Sciatic nerve (tissue), 2 donors: ENCODE measurements at places on chromosomes 16 and 17. TPM values are rescaled to one million over a fixed set of nuclear protein-coding genes. Genes with fewer than 3 reads are reported as not detected.

GRCh38 chr17:80005360-80006338 lies 30.0 kb downstream of the TBC1D16 start:
- peak; percentile 79 for DNase-seq

DNA sequence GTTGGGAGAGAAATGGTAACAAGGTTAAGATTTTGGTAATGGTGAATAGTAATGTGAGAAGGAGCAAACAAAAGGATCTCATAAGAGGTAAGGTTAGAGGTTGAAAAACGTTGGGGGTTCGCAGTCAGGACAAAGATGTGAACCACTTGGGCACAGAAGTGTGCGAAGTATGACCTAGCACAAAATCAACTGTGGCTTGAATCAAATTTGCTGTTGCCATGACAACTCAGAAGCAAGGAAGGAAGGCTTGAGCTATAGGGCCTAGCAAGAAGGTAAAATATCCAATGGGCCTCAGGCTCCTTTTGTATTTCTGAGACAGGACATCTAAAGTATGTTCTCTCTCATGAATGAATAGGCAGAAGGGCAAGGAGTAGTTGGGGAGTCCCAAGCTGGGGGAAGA lies 24.5 kb upstream of the TEKT1 start:
- no peak for DNase-seq

- no peak for DNase-seq
Measured at GRCh38 chr16:23039118-23039517, 110.1 kb downstream of the USP31 start.

GRCh38 chr17:17221329-17221728 lies 15.2 kb upstream of the PLD6 start:
- DNase-seq: no peak

GRCh38 chr17:42458497-42459255 lies at the start of gene ATP6V0A1:
ATP6V0A1 (plus strand) TSS chr17:42458878; CDS start chr17:42460895, 2,017 bp downstream.
- DNase-seq: peak; percentile 98

DNA sequence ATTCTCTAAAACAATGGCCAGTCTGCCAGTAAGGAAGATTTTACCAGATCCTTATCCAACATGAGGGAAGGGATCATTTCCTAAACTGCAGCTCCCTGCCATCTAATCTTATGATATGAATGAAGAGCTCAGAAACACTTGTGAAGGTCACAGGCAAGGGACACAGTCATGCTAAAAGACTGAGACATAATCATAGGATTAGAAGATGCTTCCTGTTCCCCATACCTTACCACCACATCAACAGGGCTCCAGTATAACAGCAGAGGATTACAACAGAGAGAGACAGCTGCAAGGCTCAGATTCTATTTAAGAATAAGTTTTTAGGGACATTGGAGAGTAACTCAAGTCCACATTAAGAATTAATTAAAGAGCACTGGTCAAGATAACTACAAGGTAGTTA lies 93.3 kb downstream of the BRIP1 start:
- no peak for DNase-seq

GRCh38 chr16:51853586-51853985 lies 693.4 kb downstream of the TOX3 start:
- no peak for DNase-seq

DNA sequence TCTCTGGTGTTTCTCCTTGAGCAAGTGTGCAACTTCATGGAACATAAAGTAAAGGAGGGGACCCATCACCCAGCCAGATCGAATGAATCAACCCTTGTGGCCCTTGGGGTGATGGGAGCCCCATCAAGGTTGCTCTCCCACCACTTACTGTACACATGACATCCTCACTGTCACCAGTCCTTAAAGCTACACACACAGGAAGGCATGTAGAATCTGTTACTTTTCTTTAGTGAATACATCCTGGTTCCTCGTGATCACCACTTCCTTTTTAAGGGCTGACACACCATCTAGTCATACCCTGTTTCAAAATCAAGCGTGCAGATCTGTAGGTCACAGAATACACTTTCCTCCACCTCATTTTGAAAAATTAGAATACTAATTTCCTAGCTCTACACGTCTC lies 22.6 kb upstream of the MPHOSPH6 start:
- DNase-seq: no peak

GRCh38 chr17:78375401-78376151 lies 2.9 kb upstream of the PGS1 start:
- DNase-seq: no peak

DNA sequence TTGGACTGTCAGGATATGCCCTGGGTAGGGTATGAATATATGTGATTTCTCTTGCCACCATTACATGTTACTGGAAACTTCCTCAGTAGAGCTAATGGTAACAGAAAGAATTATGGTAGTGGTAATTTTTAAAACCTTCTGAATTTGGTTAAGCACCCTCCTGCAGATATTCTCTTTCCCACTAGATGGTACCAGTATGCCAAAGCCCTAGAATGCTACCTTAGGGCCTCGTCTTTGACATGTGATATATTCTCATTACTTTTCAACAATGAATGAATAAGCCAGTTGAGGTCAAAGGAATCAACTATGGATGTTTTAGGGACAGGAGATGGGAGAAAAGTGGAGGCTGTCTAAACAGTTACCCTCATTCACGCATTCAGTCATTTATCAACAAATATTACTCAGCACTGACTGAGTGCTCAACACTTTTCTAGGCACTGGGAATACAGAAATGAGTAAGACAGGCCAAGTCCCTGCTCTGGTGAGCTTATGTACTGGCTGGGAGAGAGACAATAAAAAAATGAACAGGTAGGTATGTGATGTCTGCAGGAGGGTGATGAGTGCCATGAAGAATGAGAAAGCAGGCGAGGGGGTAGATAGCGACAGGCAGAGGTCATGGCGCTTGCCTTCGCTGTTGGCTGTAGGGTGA lies 14.7 kb downstream of the CDH13 start:
- DNase-seq: no peak

DNA sequence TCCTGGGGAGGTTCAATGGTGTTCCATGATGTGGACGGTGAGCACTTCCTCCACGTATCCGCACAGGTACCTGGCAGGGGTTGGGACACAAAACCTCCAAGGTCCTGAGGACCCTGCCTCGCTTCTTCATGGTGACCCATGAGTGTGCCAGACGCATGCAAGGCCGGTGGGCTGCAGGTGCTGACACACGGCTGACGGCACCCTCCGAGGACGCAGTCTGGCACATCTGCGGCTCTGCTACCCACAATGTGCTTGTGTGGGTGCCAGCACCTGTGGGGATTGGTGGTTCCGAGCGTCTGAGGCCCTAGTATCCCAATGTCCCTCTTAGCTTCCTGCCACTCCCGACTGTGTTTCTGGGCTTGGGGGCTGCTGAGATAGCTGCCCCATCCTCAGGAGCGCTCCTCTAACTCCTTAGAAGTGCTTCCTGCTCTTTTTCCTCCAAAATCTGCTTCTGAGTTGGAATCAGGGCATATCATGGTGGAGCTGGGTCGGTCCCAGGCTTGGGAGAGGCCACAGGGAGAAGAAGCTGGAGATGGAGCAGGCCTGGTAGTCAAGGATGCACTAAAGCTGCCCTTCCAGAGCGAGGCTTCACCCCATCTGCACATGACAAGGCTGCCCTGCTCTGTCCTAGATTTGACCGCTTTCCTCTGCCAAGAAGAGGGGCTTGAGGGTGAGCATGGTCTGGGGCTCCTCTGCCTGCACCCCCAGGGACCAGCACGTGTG lies 1.6 kb downstream of the CYGB start:
- DNase-seq: no peak

DNA sequence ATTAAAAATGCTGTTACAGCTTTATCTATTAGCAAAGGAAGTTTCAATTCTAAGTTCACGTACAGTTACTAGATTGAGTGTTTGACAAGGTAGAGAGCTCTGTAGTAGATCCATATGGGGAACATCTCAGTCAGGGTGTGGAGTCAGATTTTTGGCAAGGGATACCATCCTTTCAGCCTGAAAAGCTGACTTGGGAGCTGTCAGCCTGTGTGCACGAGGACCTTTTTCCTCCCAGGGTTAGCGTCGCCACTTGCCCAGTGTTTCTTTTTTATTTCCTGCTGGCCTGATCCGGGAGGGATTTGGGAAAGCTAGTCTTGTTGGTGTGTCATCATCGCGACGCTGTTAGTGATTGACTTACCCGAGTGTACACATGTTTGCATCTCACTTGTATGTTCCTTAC lies 29.5 kb downstream of the WWOX start:
- no peak for DNase-seq

- DNase-seq: no peak
Measured at GRCh38 chr16:67248401-67249177, at the start of gene SLC9A5. SLC9A5 (plus strand) TSS chr16:67248979; CDS start chr16:67249015, 36 bp downstream.

DNA sequence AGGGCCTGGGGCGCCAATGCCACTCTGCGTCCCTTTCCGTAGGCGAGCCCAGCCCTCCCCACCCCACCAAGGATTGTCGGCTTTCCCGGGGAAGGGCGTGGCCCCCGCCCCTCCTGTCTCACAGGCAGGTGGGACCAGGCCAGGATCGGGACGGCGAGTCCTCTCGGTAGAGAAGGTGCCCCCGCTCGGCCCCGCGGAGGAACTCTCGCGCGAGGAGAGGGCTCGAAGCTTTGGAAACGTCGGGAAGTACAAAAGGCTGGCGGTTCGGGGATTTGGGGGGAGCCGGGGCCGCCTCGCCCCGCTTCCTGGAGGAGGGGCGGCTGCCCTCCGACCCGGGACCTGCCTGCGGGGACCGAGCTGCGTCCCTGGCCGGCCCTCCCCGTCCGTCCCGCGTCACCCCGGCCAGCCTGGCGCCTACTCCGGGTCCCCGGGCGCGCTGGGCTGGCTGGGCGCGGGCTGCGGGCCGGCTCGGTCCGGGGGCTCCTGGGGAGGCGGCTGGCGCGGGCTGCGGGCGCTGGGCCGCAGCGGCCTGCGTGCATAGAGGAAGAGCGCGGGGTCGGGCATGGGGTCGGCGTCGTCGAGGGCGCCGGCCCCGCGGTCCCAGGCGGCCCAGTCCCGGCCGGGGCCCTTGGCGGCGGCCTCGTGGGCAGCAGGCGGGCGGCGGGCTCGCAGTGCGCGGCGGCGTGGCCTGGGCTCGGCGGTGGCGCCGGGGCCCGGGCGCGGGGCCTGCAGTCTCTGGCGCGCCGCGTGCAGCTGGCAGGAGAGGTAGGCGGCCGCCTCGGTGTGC lies 12.6 kb upstream of the CLUH start:
- no peak for DNase-seq

DNA sequence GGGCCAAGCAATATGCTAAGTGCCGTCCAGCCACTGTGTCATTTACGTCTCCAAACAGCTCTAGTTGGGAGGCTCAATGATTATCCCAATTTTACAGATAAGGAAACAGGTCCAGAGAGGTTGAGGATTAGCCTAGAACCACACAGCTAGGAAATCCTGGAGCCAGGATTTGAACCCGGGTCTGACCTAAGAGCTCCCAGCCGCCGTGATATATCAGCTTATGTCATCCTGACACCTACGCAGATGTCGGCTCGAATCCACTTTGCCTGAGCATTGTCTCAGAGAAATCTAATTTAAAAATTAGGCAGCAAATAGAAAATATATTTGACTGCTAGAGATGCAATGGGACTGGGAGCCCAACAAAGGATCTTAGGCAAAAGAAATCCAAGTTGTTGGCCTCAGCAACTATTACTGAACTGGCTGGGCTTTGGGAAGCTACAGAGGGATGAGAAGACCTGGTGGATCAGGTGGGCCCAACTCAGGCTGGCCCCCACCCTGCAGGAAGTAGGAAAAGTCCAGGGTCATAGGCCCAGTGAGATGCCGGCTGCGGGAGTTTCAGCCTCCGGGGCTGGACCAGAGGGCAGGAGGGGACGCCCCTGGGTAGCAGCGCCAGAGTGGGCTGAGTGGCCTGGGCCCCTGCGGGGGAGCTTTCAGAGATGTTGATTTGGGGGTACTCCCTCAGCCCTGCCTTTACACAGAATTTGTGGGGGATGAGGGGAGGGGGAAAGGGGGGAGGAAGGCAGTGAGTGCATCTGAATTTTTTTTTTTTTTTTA lies 35.1 kb upstream of the IL21R start:
- no peak for DNase-seq

GRCh38 chr17:65191811-65192740 lies 54.9 kb downstream of the RGS9 start:
- DNase-seq: no peak

DNA sequence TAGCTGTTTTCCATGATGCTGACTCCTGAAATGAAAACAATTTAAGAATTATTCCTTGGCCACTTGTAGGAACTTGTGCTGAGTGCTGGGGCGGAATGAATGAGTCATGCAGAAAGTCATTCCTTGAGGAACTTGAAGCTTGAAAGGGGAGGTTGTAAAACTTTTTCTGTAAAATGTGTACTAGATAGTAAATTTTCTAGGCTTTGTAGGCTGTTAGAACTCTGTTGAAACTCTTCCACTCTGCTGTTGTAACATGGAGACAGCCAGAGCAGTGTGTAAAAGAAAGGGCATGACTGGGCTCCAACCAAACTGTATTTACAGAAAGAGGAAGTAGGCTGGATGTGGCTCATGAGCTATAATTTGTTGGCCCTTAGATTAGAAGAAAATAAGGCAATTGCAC lies 46.1 kb downstream of the ABCA8 start:
- DNase-seq: peak; percentile 61

DNA sequence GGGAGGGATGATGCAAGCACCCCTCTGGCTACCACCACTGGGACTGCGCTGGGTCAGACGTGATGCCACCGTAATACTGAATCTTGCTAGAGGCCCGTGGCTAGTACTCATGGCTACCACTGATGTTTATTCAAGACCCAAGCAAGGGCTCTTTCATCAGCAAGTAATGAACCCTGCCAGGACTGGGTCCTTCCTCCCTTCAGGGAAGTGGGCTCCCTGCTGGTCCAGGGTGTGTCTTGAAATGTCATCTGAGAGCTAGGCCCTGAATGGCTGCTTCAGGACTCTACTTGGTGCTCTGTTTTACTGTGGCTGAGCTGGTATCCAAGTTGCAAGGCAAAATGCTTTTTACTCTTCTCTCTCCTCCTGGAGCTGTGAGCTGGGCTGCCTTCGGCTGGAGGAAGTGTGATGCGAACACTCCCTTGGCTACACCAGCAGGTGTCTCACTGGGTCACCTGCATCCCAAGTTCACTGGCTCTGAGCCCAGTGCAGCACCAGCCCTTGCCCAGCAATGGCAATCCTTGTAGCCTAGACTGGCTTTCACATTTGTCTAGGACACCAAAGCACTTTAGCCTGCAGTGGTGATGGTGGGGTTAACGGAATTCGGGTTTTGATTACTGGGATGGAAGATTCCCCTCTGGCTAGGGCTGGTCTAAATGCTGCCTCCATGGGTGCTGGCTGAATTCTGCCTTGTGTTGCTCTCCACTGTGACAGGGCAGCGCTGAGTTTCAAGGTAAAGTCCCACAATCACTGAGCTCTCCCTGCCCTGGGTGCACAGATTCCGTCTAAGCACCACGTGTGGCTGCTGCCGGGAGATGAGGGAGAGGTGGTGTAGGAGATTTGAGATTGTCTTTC lies 98.6 kb downstream of the USP22 start:
- DNase-seq: no peak

DNA sequence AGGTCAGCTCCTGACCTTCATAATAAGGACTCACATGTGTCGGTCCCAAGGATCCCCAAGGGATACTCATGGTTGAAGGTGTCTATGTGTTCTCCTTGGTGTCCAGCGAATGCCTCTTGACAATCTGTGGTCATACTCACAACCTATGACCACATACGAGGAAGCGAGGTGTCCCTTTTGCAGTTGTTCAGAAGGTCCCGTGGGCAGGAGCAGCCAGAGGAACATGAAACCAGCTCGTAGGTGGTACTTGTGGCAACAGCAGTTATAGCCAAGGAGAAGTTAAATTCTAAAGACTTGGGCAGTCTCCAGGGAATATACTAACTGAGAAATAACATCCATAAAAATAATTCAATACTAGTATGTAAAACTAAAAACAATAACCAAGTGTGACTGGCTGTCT lies 685.3 kb downstream of the WWOX start:
- no peak for DNase-seq

TBC1D16 gene
- 46.9 TPM for total RNA-seq

TP53TG3B gene
- total RNA-seq: not detected

CHD9NB gene
- 7.5 TPM for total RNA-seq

SCGB1C2 gene
- total RNA-seq: not detected

AANAT gene
- total RNA-seq: not detected

LRRC46 gene
- 0.89 TPM for total RNA-seq

UBE2G1 gene
- 46.7 TPM for total RNA-seq

ENPP7 gene
- total RNA-seq: not detected
